ENCODE measurements at places on chromosomes 2 and 18.

GRCh38 chr2:208489687-208490086, 83.1 kb downstream of the PTH2R start:
- DNase-seq: no peak

GRCh38 chr2:98140210-98140609, 53.2 kb downstream of the VWA3B start:
- no peak for DNase-seq

DNA sequence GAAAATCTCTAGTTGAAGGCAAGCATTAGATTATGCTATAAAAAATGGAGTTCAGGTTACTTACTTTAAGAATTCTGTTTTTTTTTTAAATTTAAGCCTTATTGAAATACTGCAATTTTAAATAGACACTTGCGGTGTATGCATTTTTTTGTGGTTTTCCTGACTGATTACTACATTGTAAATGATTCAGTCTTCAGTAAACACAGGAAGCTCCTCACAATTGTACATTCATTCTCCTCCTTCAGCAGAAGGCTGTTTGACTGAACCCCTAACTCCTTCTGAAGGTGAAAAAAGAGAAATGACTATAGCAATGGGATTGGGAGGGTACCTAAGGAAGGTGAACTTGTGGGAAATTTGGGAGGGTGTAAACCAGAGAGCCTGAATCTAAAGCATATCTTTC, 136.1 kb downstream of the GCA start:
- DNase-seq: no peak

GRCh38 chr2:240302933-240303595, 132.4 kb upstream of the GPC1 start:
- no peak for DNase-seq

DNA sequence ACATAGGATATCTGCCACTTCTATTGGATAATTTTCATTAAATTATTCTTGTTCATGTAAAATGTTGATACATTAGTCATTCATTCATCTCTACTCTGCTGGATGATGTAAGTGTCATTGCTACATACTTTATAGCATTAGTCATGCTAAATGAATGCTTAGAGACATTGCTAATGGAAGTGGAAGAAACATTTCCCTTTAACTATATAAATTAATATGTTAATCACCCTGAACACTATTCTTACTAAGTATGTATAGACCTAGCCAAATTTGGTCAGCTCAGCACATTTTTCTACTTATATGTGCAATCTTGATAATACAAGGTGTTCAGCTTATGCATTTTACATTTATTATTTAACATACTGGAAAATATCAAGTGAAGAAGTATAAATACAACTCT, 160.2 kb downstream of the DPP4 start:
- no peak for DNase-seq

DNA sequence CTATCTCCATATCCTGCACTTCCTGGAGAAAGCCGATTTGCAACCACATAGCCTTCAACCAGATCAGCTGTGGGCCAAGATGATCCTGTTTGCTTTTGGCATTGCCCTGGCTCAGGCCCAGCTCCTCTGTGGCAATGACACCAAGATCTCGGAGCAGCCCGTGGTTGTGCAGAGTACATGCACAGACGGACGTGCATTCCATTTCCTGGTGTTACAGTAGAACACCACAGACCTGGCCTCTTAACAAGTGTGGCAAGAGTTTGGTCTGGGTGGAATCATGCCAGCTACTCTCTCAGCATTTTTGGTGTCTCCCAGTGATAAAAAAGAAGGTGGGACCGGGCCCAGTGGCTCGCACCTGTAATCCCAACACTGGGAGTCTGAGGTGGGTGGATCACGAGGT, 20.0 kb downstream of the MALT1 start:
- no peak for DNase-seq

DNA sequence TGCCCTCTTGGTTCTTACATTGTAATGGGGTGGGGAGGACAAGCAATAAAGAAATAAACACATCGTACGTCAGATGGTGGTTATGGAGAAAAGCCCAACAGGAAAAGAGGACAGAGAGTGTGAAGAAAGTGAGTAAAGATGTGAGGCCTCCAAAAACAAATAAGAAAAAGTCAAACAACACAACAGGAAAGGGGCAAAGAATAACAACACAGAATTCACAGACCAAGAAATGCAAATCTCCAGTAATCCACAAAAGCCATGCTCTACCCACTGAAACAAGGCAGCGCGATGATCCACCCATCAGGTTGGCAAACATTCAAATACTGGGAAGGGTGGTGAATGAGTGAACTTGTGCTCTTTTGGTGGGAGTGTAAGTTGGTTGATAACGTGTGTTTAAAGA, 16.7 kb upstream of the DUSP2 start:
- no peak for DNase-seq

DNA sequence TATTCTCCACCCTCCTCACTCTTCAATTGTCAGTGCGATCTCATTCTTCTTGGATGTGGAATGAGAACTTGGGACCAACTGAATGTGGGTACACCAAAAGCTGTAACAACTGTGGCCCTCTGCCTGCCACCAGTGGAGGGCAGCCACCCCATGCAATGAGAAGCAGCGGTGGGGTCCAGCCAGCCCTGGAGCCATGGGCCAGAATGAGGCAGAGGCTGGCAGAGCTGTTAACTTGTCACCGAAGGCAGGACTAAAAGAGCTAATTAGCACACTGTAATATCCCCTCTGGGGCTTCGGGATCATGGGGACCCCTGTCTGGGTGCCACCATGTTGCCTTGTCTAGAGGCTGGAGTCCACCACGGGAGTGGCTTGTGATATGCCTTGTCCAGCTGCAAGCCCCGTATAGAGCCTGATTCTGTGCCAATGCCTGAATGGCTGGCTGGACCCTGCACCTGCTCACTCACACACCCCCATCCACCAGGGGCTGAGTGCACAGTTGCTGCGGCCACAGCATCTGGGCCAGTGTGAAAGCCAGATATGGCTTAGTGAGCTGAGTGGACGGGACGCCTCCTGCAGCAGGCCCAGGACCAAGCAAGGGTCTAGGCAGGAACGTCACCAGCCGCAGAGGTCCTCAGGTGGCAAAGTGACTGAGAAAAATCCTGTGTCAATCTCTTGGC, 680.5 kb downstream of the DSC3 start:
- no peak for DNase-seq

DNA sequence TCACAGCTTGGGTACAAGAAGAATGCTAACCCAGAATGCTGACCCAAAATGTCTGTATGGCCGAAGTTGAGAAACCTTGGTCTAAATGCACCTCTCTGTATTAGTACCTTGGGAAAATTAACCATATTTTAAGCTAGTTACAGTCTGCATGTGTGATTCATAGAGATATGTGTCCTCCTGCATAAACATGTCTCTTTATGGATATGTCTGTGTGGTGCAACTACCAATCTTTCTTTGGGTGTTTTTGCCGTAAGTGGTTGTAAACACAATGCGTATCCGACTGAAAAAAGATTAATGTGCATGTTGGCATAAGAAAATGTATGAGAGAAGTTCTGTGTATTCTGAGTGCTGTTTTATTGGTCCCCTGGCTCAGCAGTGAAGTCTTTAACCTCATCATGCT, 54.2 kb upstream of the GAREM2 start:
- no peak for DNase-seq

DNA sequence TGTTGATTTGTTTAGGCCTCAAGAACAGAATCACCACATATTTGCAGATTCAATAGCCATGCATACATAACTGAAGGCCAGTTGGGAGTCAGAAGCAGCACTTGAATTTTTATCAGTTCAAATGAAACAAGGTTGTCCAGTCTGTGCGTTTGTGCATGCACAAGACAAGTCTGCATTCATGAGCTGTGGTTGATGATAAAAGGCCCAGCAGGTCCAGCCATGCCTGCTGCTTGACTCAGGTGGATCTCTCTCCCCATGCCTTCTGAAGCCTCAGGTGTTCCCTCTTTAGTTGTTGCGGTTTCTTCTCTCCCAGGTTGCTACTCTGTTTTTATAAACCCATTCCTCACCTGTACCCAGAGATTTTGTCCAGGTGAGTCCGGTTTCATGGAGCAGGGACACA, 124.5 kb downstream of the CCDC102B start:
- no peak for DNase-seq

- DNase-seq: no peak
These were observed 42.5 kb upstream of the PID1 start for GRCh38 chr2:229313591-229313990.

DNA sequence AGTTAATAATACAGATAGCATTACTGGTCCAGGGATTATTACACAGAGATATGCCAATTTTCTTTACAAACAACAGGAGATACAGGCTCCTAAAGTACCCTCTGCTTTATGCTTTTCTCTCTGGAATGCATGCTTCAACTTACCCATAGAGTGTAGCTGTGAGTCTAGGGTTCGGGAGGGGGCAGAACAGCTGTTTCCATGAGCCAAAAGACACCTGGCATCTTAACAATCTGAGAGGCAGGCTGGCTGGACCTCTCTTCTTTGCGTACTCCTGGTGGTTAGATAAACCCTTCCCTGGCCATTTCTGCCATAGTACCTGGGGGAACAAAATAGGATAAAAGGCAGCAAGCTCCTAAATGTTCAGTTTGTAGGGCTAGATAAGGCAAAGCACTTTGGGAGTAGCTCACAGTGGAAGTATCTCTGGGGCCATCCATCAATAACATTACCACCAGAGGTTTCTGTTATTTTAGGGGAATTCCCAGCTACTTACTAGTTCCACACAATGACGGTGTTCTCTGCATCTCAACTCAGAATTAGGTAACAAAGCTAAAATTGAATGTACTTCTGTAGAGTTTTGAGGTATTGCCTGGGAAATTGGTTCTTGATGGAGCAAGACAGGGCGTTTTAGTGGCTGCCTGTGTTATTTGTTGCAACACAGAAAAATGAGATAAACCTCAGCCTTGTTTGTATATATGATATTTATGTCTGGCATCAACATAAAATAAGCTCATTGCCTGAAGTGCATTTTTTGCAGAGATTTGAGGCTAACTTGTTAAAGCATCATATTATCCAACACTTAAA, 6.2 kb upstream of the CCDC85A start:
- DNase-seq: no peak

- no peak for DNase-seq
These were observed 334.5 kb upstream of the CDH2 start for GRCh38 chr18:28511413-28511821.

DNA sequence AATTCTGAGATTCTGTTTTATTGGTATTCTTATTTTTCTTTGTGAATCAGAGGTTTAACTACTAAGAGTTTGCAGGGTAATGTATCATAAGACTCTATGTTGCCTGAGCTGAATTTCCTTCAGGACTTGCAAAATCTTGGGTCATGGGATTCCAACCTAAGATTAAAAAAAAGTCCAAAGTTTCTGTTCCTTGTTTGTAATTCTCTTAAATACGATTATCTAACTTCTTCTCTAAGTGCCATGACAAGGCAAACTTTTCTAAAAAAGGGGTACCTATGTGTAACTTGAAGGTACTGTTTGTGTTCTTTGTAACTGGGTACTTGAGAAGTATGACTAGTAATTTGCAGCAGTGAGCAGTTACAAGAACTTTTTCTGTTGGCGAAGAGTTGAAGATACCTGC, 181.3 kb upstream of the ZEB2 start:
- DNase-seq: no peak

Measured in esophagus squamous epithelium (tissue), 5 donors.